ENCODE measurements at places on chromosomes 16 and 17.

DNA sequence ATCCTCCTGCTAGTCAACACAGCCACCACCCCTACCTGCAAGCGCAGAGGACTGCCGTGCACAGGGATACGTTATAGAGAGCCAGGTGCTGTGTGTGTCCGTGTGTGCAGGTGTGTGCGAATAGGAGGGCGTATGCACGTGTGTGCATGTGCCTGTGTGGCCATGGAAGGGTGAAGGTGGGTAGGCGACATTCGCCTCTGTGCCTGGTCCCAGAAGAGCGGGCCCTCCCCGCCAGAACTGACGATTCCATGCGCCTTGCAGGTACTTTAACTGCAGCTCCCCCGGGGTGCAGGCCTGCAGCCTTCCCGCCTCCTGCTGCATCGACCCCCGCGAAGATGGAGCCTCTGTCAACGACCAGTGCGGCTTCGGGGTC lies 8.7 kb downstream of the PDE6G start:
- no peak for DNase-seq

GRCh38 chr17:6070913-6071511 lies 833 bp downstream of the WSCD1 start:
- no peak for DNase-seq

DNA sequence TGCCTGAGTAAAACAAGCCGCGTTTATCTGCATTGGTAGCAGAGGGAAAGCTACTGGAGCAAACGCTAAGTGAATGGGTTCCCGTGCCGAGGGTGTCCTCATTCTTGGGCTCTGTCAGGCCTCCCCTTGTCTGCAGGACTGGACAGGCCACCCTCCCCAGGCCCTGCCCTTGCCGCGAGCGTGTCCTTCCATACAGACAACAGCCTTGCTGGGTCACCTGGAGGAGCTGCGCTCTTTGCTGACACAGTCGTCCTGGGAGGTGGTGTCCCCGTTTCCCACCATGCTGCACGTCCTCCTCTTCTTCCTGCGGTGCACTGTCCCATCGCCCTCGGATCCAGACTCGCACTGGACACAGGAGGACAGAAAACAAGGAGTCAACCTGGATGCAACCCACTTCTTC lies 7.8 kb upstream of the MXRA7 start:
- DNase-seq = no peak

DNA sequence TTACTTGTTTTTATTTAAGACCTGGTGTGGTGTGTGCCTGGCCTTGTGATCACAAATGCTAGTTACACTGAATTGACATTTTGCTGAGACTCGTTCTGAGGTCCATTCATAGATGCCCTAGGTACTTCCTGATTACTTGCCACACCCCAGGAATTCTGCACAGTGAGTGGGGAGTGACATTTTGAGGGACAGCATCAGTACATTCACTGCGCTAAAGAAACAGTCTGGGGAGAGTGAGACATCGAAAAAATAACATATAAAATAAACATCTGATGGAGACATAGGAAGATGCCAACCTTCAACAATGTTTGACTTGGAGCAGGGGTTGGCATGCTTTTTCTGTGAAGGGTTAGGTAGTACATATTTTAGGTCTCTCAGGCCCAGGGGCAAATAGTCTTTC lies 30.4 kb downstream of the ABCC1 start:
- DNase-seq = no peak

- no peak for DNase-seq
Observed at GRCh38 chr17:48627623-48628521, 1.7 kb upstream of the HOXB9 start.

GRCh38 chr17:10147040-10147439 lies 51.4 kb downstream of the GAS7 start:
- no peak for DNase-seq

GRCh38 chr17:42463976-42464400 lies 5.3 kb downstream of the ATP6V0A1 start:
- DNase-seq = no peak

- DNase-seq = no peak
Observed at GRCh38 chr16:26547681-26548080, 519.0 kb upstream of the C16orf82 start.

DNA sequence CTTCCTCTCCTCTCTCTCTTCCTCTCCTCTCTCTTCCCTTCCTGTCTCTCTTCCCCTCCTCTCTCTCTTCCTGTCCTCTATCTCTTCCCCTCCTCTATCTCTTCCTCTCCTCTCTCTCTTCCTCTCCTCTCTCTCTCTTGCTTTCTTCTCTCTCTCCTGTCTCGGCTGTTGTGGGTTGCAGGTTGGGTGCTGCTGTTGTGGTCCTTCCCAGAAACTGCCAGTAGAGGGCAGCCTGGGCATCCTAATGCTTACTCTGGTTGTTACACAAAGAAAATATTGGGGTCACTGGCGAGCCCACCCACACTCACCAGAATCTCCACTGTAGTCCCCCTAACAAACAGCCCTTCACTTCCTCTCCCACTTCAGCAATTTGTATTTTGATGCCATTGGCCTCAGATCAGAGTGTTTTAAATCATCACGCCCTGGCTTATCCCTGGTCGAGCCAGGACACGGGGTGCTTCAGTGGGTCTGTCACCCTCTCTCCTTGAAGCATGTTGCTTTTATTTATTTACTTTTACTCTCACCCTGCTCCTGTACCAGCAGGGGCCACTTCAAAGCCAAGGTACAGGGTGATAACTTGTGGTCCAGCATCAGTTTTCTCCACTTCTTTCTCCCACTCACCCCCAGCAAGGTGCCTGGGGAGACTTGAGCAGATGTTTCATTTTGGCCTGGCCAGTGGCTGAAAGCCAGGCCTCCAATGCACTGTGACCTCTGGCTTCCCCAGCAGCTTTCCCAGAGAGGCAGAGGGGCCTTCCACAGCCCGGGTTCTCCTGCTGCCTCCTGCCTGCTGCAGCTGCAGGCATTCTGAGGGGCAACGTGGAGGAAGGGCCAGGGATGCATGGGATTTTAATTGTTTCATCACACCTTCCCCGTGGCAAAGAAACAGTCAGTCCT lies 4.7 kb upstream of the MMP15 start:
- no peak for DNase-seq

DNA sequence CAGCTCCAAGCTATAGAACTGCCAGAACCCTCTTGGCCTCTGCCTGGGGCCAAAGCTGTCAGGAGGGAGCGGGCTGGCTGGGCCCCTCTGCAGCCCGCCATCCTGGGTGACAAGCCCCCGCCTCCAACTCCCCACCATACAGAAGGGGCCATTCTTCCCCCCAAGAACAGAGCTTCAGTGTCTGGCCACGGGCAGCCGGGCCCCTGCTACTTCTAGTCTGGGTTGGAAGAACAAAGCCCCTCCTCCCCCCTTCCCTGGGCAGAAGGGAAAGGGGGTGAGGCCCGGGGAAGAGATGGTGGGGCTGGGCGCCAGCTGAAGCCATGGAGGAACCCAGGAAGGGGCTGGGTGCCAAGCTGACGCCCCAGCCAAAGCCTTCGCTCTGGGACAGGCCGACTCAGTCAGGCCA lies 9.0 kb downstream of the NAT9 start:
- no peak for DNase-seq

DNA sequence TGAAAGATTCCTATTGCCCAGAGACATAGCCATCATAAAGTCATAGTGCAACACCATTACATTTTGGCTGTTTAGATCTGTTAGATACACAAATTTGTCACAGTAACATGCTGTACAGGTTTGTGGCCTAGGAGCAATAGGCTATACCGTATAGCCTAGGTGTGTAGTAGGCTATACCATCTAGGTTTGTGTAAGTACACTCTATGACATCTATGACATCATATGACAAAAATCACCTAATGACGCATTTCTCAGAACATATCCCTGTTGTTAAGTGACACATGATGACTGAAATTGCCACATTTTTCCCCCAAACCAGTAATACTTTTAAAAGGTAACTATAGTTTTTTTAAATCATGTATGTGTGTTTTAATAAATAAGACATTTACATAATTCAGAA lies 43.3 kb downstream of the NLK start:
- no peak for DNase-seq

GRCh38 chr16:79171931-79172705 lies 428.4 kb downstream of the MAF start:
- DNase-seq = no peak
